Upper lobe of right lung (tissue), 1 donor: ENCODE measurements at places on chromosomes 1 and 21. TPM values are rescaled to one million over a fixed set of nuclear protein-coding genes. Genes with fewer than 3 reads are reported as not detected.
A peak's percentile ranks its signal among the peaks of the same experiment; 100 is the strongest.

GRCh38 chr1:6450943-6451373 lies 15.0 kb downstream of the TNFRSF25 start:
- DNase-seq = no peak
- no peak overlapping the region for H3K4me3 ChIP-seq
- no peaks in the 10 kb centered on the region for H3K4me1 ChIP-seq
- no peak overlapping the region for H3K27ac ChIP-seq

- H3K27ac ChIP-seq = no peak overlapping the region
- H3K4me1 ChIP-seq = no peaks in the 10 kb centered on the region
- no peaks in the 10 kb centered on the region for H3K36me3 ChIP-seq
- no peak for DNase-seq
- no peaks in the 10 kb centered on the region for H3K27me3 ChIP-seq
Observed at GRCh38 chr1:17108786-17109185, 10.5 kb downstream of the PADI2 start.

RAB3B gene
- total RNA-seq = not detected

- H3K4me1 ChIP-seq = peaks cover 17% of the 10 kb centered on the region
- DNase-seq = no peak
- no peaks in the 10 kb centered on the region for H3K27me3 ChIP-seq
Observed at GRCh38 chr1:111484391-111485026, 10.7 kb downstream of the C1orf162 start.

- no peak overlapping the region for H3K27ac ChIP-seq
- H3K36me3 ChIP-seq = no peaks in the 10 kb centered on the region
- H3K4me3 ChIP-seq = no peak overlapping the region
- no peak for DNase-seq
- no peaks in the 10 kb centered on the region for H3K4me1 ChIP-seq
Observed at GRCh38 chr1:189496768-189497167, 980.9 kb downstream of the BRINP3 start.

DNA sequence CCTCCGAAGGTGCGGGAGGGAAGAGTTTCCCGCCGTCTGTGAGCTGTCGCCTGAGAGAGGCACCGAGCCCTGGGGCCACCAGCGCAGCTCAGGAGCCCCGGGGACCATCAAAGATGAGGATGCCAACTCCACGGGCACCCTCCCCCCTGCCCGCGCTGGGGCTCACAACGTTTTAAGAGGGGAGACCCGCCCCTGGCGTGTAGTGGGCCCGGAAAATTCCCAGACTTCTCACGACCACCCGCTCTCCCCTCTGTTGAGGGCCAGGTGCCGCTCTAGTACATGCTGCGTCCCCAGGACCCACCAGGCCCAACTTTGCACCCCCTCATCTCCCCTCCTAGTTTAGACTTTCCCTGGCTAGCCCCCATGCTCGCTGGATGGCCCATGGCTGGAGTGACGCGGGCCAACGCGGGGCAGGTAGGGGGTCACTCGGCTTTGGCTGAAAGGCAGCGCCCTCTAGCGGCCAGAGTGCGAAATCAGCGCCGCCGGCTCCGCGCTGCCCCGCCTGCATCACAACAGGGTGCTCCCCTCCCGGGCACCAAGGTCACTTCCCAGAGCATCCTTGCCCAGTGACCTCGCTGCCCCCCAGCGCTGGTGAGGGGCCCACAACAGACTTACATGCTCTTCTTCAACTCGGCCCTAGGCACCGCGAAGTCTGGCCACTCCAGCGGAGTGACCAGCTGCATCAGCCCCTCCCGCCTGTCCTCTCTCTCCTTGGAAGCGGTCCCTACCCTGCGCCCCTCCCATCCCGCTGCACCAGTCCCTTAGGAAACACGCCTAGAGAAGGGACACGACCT lies 1.8 kb downstream of the CD160 start:
- peaks cover 11% of the 10 kb centered on the region for H3K27me3 ChIP-seq
- peak; percentile 83 for DNase-seq
- no peaks in the 10 kb centered on the region for H3K36me3 ChIP-seq
- peak overlapping the region; percentile 15 for H3K4me3 ChIP-seq

DNA sequence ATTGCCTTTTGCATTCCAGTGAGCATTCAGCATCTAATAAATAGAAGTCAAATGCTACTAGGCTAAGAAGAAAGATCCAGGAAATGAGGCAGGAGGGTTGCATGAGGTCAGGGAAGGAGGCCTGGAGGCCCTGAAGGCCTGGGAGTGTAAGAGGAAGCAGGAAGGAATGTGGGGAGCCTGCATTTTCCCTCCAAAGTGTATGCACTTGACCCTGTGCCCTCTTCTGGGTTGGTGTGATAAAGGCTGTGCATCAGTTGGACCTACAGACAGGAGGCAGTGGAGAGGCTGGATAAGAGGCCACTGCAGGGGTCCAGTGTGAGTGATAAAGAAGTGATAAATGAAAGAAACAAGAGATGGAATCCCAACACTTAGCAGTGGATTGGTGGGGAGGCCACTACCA lies 20.4 kb downstream of the KIAA1614 start:
- no peaks in the 10 kb centered on the region for H3K27me3 ChIP-seq
- H3K4me3 ChIP-seq = no peak overlapping the region
- H3K4me1 ChIP-seq = peaks cover under 1% of the 10 kb centered on the region
- DNase-seq = no peak
- peaks cover 5% of the 10 kb centered on the region for H3K36me3 ChIP-seq

GRCh38 chr1:220655961-220656740 lies 34.0 kb upstream of the C1orf115 start:
- no peak overlapping the region for H3K27ac ChIP-seq
- no peaks in the 10 kb centered on the region for H3K4me1 ChIP-seq
- H3K4me3 ChIP-seq = no peak overlapping the region
- no peak for DNase-seq
- no peaks in the 10 kb centered on the region for H3K36me3 ChIP-seq

UCK2 gene
- 14.7 TPM for total RNA-seq

DNA sequence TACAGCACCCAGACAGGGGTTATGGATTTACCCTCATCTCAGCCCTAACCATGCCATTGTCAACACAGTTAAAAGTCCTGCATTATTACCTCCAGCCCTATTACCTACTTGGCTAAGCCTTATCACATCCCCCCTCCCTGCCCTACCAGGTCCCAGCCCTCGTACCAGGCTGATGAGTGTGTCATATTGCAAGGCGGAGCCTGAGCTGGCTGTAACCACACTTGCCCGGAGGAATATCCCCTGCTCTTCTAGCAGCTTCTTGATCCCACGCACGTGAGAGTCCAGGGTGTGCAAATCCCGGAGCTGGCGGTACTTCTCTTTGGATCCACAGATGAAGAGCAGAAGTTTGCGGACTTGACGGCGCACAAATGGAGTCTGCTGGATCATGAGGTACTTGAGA lies 87.4 kb downstream of the UBR4 start:
- H3K27me3 ChIP-seq = no peaks in the 10 kb centered on the region
- H3K4me1 ChIP-seq = no peaks in the 10 kb centered on the region
- H3K36me3 ChIP-seq = peaks cover 100% of the 10 kb centered on the region
- no peak overlapping the region for H3K4me3 ChIP-seq

AJAP1 gene
- total RNA-seq = 0.52 TPM

GRCh38 chr1:57235730-57236510 lies 187.9 kb downstream of the DAB1 start:
- no peak for DNase-seq
- no peak overlapping the region for H3K4me3 ChIP-seq
- H3K27ac ChIP-seq = no peak overlapping the region
- no peaks in the 10 kb centered on the region for H3K4me1 ChIP-seq
- no peaks in the 10 kb centered on the region for H3K36me3 ChIP-seq
- H3K27me3 ChIP-seq = no peaks in the 10 kb centered on the region

GRCh38 chr1:225933072-225933471 lies 7.9 kb downstream of the LEFTY2 start:
- no peak overlapping the region for H3K4me3 ChIP-seq
- no peaks in the 10 kb centered on the region for H3K36me3 ChIP-seq
- no peaks in the 10 kb centered on the region for H3K27me3 ChIP-seq

DNA sequence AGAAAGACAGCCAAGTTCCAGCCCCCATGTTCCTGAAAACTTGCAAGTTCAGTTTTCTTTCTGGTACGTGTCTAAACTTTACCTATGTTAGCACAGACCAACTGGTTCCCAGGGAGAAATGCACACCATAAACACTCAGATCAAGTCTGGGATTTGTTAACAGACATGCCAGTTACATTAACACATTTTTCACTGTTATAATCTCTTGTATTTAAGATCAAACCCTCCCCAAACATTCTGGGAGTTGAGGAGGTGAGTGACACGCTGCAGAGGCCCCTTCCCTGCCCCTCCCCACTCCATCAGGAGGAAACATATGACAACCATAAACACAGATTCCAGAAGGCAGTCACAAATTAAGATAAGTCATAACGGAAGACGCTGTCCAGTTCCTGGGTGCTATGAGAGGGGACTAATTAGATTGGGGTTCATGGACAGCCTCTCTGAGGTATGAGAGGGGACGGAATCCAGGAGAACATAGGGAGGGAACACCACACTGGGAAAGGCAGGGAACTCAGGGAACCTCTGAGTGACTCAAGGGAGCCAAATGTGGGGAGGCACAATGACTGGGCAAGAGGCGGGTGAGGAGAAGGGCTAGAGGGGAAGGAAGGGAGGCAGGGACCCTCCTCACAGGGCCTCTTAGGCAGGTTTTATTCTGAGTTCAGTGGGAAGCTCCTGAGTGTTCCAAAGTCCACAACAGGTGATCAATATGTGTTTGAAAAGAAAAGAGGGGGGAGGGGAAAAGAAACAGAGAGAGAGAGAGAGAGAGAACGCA lies 25.0 kb downstream of the DUSP10 start:
- DNase-seq = no peak
- no peak overlapping the region for H3K4me3 ChIP-seq
- no peak overlapping the region for H3K27ac ChIP-seq
- no peaks in the 10 kb centered on the region for H3K27me3 ChIP-seq
- peaks cover 38% of the 10 kb centered on the region for H3K4me1 ChIP-seq
- no peaks in the 10 kb centered on the region for H3K36me3 ChIP-seq

DNA sequence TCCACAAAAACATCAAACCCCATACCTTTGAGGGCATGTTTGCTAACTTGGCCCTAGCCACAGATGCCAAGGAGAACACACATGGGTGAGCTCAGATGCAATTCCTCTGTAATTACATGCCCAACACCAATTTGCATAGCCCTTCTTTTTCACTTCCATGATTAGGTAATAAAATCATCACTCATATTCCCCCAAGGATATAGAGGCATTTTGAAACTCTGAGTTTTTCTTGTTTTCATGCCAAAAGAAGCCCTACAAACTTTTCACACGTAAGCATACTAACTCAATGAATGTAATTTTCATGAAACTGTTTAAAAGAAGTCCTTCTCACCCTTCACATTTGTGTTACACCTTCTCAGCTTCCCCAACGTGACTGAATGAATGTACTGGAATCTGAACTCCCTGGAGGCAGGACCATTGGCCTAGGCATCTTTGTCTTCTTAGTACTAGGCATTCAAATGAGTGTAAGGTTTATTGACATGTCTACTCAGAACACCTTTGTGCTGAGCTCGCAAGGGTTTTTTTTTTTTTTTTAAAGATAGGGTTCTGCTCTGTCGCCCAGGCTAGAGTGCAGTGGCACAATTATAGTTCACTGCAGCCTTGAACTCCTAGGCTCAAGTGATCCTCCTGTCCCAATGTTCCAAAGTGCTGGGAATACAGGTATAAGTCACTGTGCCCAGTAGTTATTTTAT lies 31.0 kb downstream of the FBXO42 start:
- H3K4me1 ChIP-seq = peaks cover 28% of the 10 kb centered on the region
- H3K27me3 ChIP-seq = no peaks in the 10 kb centered on the region
- H3K36me3 ChIP-seq = no peaks in the 10 kb centered on the region
- no peak for DNase-seq
- no peak overlapping the region for H3K4me3 ChIP-seq
- no peak overlapping the region for H3K27ac ChIP-seq

DNA sequence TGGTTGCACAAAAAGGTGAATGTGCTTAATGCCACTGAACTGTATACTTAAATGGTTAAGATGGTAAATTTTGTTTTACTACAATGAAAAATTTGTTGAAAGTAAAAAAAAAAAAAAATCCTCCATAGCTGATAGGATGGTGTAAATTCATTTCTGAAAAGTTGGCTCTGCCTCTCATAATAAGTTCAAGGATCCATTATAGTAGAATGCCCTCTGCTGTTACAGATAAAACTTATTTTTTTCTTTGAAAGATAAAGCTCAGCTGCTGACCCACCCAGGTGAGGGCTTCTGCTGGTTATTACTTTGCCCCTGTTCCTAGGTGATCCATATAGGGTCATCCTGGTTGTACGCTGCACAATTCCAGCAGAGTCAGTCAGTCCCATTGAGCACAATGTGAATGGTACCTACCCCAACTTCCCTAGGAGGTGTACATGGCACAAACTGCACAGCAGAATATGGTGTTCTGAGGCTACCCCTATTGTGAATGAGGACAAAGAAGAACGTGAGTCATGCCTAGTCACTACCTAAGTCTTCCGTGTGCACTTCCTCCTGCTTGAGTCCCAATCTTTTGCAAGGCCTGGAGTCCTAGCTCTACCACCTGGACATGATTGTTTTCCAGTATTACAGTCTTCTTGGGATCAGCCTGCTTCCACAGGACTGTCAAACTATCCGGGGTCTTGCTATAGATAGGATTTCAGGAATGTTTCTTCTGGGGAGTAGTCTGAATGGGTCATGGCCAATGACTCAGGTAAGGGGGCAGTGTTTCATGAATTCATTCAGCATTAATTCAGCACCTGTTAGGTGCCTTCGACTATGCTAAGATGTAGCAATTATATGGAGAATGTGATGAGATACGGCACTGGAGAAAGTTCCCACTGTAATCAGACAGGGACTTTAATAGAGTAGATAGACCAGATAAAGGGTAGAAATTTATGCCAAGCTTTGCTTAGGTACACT lies 20.8 kb upstream of the CD5L start:
- no peaks in the 10 kb centered on the region for H3K4me1 ChIP-seq
- H3K27me3 ChIP-seq = no peaks in the 10 kb centered on the region
- DNase-seq = no peak
- no peak overlapping the region for H3K27ac ChIP-seq
- H3K4me3 ChIP-seq = no peak overlapping the region

SYPL2 gene
- total RNA-seq = 3.1 TPM

AADACL3 gene
- not detected for total RNA-seq

PCAT6 gene
- total RNA-seq = 0.81 TPM

ZMYND12 gene
- 1.9 TPM for total RNA-seq

DNA sequence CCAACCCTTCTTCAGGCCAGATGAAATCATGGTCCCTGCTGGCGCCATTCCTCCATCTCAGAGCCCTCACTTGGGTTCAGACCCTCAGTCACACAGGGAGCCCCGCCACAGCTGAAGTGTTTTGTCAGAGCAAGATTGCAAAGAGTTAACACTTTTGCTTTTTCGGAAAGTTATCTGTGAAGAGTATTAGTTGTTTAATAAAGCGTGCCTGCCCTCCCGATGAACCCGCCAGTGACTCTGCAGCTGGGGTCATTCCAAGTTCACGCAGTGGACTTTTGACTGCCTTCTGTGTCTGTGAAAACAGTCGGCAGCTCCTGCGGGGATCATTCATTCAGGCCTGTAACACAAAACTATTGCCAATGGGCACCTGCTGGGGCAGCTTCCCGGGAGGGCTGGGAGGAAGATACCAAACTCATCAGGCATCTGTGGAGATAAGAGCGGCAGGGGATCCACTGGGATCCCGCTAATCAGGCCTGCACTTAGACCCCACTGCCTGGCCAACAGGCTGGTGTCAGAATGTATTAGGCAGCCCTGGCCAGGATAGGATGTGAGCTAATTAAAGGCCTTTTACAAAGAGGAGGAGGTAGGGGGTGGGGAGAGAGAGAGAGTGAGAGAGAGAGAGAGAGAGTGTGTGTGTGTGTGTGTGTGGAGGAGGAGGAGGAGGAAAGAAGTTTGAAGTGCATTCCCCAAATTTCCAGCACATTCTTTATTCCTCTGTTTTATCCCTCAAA lies 184.5 kb downstream of the DHRS3 start:
- H3K27ac ChIP-seq = peak overlapping the region; percentile 45
- DNase-seq = no peak
- no peak overlapping the region for H3K4me3 ChIP-seq
- peaks cover 6% of the 10 kb centered on the region for H3K36me3 ChIP-seq
- H3K4me1 ChIP-seq = peaks cover 55% of the 10 kb centered on the region
